CD4-positive, alpha-beta T cell treated with Interleukin-6 for 4 hours (primary cell): ENCODE measurements at places on chromosomes 7 and 10.

DNA sequence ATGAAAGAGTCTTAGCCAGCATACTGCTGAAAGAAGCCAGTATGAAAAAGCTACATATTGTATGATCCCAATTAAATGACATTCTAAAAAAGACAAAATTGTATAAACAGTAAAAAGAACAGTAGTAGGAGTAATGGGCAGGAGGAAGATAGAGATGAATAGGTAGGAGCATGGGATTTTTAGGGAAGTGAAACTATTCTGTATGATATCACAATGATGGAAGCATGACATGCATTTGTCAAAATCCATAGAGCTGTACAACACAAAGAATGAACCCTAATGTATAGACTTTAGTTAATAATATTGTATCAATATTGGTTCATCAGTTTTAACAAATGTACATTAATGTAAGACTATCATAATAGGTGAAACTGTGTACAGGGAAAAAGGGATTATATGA is 147.9 kb downstream of the IMMP2L start:
- DNase-seq = no peak

DNA sequence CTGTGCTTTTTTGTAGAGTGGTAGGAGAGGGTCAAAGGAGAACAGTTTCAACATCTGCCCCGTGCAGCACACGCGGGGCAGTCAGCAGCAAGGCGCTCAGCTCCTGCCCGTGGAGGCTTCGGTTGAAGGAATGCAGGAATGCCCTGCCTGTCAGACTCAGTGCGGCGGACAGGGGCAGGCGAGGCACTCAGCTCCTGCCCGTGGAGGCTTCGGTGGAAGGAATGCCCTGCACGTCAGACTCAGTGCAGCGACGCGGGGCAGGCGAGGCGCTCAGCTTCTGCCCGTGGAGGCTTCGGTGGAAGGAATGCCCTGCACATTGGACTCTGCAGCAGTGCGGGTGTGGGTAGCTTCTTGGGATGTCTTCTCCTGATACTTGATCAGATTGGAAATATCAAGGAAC is 37.0 kb downstream of the PPP2R2D start:
- no peak for DNase-seq

DNA sequence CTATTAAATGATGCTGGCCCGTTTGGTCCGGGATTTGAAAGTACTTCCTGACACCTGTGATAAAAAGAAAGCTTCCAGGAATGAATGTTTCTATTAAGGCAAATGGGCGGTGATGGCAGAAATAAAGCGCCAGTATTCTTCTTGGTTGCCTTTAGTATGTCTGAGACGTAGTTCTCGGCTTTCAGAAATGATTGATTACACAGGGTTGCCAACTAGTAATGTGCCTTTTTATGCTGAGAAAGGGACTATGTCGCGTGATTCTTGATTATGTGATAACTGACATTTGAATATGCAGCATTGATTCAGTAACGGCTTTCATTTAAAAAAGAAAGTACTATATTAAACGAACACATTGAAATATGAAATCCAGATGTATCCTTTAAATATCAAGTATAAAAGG is 13.9 kb downstream of the ZRANB1 start:
- DNase-seq = no peak

GRCh38 chr10:102283890-102284289 is 38.6 kb downstream of the GBF1 start:
- DNase-seq = no peak

DNA sequence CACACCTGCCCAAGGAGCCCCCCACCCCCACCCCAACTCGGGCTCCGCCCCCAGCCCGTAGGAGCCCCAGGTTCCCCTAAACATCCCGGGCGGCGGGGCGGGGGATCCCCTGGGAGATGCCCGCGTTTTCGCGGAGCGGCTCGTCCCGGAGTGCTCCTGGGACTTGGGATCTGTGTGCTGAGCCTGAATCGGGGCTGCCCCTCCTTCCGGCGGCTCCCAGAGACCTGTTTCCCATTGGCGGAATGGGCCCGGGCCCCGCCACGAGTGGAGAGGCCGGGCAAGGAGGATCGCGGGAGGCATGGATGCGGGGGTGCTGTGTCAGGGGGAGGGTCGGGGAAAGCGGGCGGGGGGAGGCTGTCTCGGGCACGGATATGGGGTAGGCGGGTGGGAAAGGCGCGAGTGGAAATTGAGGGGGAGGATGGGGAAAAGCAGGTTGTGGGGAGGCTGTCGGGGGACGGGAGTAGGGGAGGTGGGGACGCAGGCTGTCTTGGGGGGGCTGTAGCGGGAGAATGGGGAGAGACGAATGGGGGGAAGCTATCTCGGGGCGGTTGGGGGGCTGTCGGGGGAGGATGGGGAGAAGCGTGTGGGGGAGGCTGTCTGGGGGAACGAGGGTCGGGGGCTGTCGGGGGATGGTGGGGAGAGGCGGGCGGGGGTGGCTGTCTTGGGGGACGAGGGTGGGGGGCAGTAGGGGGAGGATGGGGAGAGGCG is 572 bp upstream of the BHLHA15 start:
- DNase-seq = no peak

DNA sequence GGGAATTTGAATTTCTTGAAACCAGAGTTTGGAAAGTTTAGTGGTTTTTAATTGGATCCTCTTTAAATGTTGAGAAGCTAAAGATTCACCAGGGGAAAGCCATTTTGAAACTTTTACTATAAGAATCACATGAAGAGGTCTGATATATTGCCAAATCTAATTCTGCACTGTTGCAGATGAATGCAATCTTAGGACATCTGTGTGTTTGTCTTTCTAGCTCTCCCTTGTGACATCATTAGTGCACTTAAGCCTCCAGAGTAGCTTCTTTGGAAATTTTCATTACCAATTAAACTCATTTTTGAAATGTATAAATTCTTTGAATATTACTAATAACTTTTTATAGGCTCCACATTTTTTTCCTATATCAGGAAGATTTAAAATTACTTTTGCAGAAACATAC is 160.2 kb downstream of the BICC1 start:
- no peak for DNase-seq

GRCh38 chr7:93629291-93629801 is 54.8 kb upstream of the CALCR start:
- no peak for DNase-seq

GRCh38 chr7:116525913-116526861 is 1.4 kb downstream of the CAV1 start:
- peak; percentile 61 for DNase-seq

DNA sequence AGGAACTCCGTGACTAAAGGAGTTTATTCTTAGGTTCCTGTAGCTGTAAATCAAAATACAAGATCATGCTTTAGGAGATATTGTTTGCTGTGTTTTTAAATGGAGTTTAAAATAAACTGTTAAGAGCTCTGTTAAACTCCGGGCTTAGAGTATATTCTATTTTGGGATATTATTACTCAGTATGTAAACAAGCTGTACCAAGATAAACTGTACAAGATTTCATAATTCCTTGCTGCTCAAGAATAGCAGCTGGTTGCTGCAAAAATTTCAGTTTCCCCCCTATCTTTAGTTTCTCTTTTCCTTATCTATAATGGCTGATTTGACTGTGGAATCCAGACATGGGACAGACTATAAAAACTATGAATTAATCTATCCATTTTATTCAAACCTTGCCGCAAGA is 215.7 kb downstream of the HTR7 start:
- no peak for DNase-seq

DNA sequence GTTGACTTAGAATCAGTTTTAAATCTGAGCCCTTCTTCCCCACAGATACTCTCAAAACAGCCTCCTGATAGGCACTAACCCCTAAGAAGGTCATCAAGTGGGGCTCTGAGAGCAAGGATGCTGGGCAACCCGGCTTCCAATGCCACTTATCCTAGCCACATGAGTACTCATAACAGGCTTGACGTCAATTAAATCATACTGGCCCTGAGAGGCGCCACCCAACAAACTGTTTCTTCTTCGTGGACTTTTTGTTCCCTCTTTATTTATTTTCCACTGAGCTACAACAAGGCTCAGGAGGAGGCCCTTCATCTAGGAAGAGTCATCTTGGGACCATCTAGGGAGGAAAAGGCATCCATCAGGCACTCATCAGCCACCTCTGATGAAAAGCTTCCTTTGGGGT is 255.9 kb downstream of the KCNMA1 start:
- DNase-seq = no peak

GRCh38 chr7:5634107-5634950 is 147.1 kb downstream of the RNF216 start:
- no peak for DNase-seq

- DNase-seq = peak; percentile 69
Observed at GRCh38 chr7:139775829-139776266, 1.9 kb downstream of the HIPK2 start.

- no peak for DNase-seq
Observed at GRCh38 chr7:96670338-96671289, 39.0 kb downstream of the SEM1 start.

GRCh38 chr7:77425101-77426051 is 9.2 kb upstream of the GSAP start:
- no peak for DNase-seq

DNA sequence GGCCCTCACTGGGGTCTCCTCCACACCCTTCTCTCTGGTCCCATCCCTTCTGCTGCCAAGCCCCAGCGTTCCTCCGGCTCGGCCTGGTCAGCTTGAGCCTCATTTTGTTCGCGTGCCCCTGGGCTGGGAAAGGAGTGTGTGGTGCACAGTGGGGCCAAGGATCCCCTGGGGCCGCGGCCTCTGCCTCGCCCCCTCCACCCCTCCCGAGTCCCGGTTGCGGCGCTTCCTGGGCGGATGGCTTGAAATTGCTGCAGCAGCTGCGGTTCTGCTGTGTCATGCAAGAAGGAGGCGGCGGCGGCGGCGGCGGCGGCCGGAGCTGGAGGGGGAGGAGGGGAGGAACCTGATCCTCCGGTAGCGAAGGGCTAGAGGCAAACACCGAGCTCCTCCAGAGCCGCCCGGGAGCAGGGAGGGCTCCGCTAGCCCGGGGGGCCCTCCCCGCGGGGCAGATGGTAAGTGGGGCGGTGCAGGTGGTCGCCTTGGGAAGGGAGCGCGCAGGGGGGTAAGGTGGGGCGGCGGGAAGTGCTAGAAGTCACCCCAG is 217.8 kb upstream of the MKLN1 start:
- DNase-seq = peak; percentile 89

DNA sequence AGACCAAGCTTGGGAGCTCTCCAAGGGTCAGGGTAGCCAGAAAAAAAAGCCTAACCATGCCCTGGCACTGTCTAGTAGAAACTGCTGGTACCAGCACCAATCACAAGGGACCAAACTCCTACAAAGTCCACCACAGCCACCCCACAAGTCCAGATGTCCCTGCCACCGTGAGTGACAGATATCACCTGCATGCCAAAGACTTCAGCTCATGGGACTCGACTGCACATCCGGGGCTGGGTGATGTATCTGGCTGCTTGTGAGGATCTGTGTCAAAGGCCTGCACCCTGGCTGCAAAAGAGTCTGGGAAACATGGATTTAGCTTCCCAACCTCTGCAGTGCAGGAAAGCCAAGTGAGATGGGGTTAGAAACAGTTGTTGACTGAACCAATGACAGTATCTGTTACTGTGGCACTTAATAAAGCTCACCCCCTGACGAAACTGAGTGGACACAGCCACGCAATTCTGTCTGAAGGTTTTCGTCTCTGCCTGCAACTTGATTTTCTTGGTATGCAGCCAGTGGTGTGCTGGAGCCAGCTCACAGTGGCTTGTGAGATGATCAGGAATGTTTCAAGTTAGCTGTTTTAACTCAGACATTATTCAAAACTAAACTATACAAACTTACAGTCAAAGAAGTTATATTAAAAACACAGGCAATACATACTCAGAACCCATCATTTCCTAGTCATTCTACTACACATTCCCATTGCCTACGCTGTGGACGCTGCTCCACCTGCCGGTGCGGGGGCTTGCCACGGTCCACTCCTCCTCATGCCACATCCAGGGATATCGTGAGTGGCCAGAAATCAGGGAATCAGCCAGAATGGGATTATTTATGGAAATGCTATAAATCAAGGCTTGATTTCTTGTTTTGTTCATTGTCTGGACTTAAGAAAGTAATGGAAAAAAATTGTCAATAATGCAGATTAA is 9.2 kb downstream of the ZNF488 start:
- DNase-seq = no peak

GRCh38 chr7:30995536-30995935 is 31.8 kb downstream of the GHRHR start:
- DNase-seq = no peak

GRCh38 chr7:136942994-136943393 is 74.5 kb downstream of the CHRM2 start:
- DNase-seq = no peak

DNA sequence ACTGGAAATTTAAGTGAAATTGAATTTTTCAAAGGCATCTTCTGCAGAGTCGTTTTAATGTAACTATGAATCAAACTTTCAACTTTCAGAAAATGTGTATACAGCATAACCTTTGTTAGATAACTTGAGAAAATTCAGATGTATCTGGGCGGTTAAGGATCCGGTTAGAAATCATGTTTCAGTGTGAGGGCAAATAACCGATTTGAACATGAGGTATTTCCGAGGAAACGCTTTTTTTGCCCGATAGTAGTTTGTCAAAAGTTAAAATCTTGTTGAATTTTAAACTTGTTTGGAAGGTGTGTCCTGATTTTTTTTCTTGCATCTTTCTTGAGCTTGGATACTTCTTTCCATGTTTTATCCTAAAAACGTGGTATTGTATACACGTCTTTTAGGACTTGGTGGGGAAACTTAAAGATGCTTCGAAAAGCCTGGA is 1.3 kb upstream of the BMI1 start:
- DNase-seq = no peak

DNA sequence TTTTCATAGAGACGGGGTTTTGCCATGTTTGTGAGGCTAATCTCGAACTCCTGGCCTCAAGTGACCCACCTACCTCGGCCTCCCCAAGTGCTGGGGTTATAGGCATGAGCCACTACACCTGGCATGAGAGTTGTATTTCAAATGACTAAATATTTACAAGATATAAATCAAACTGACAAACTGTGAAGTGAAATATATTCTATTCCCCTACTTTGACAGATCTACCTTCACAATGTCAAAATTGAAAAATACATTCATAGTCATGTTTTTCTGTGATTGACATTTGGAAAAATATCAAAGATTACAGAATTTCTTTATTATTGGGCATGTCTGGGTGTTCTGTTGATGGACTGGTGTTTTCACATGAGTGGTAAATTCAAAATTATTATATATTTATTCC is 16.4 kb upstream of the SNX10 start:
- no peak for DNase-seq

GRCh38 chr7:150631866-150632864 is at the start of gene GIMAP6:
TSS of gene GIMAP6 (minus strand) at chr7:150632385. CDS start at chr7:150630142, 2,243 bp downstream.
- peak; percentile 70 for DNase-seq

DNA sequence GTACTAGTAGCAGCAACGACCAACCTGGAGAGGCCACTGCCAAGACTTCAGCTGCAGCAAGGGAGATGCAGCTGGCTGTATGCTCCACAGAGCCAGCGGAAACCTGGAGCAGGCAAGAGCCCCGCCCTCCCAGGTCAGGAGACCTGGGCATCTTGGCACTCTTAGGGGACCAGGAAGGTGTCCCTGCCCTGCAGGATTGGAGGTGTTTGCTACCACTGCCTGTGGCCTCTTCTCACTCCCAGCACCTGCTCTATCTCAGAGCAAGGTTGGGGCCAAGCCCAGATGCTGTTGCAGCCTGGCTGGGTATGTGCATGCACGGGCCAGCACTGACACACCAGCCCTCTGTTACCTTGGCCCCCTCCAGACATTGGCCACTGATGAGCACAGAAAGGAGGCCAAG is 1512.8 kb downstream of the REEP3 start:
- no peak for DNase-seq
